ENCODE measurements at places on chromosomes 7 and 10.

DNA sequence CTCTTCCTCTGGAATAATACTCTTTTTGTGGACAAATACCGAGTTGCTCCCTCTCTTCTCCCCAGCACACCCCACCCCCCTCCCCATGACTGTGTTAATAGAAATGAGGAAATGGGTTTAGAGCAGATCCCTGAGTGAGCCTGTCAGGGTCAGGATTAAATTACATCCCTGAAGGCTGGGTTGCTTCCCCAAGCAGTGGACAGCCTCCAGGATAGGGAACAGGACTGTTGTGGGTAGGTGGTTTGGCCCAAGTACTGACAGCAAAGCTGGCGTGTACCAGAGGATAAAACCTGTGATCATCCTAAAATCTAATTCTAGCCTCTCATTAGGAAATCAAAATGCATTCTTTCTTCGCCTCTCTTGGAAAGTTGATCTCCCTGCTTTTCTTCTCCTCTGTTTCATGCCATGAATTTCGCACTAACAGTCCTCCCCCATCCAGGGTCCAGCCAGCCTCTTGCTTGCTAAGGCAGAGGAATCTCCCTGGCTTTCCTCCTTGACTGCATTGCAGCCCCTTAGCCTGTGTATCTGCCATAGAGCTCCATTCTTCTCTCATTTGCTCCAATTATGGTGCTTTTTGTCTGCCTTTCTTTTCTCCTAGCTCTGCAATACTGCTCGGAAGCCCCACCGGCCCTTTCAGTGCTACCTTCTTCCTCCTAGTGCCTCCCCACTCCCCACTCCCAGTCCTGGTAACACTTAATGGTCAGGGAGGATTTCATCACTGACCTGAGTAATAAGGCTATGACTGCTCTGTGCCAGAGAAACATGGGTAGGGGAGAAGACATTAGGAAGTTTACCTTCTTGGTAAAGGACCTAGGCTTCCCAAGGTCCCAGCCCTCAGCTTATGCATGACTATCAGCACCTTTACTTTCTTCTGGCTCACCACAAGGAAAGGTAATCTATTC lies 8.4 kb downstream of the LRRC4 start:
- DNase-seq, result no peak
- peak overlapping the region; percentile 54 for H3K4me3 ChIP-seq
- H3K27me3 ChIP-seq, result no peaks in the 10 kb centered on the region
- peak overlapping the region; percentile 89 for H3K27ac ChIP-seq
- peaks cover 66% of the 10 kb centered on the region for H3K4me1 ChIP-seq
- peaks cover 10% of the 10 kb centered on the region for H3K36me3 ChIP-seq

- DNase-seq, result no peak
- no peak overlapping the region for H3K4me3 ChIP-seq
- H3K36me3 ChIP-seq, result no peaks in the 10 kb centered on the region
- no peaks in the 10 kb centered on the region for H3K4me1 ChIP-seq
Observed at GRCh38 chr10:36624551-36625100, 500.8 kb upstream of the ANKRD30A start.

DNA sequence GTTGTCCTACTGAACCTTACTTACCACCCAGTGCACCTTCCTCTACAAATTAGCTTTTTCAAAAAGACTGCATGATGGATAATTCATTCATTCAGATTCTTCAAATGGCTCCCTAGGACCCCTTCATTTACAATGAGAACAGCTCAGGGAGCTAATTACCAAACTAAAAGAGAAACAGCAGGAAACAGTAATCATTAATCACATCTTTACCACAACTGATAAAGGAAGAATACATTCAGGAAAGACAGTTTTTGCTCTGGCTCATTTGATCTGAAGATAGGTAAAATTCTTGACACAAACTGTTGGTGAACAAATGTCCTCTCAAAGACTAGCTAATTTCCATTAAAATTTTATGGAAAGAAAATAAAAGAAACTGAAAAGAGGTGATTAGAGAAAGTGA lies 1652.7 kb upstream of the LRRTM3 start:
- peaks cover 5% of the 10 kb centered on the region for H3K4me1 ChIP-seq
- H3K4me3 ChIP-seq, result no peak overlapping the region
- no peak for DNase-seq
- no peaks in the 10 kb centered on the region for H3K36me3 ChIP-seq
- no peaks in the 10 kb centered on the region for H3K27me3 ChIP-seq

- peaks cover 2% of the 10 kb centered on the region for H3K27me3 ChIP-seq
- no peak overlapping the region for H3K27ac ChIP-seq
- no peak overlapping the region for H3K4me3 ChIP-seq
- H3K4me1 ChIP-seq, result peaks cover 20% of the 10 kb centered on the region
- DNase-seq, result no peak
- no peaks in the 10 kb centered on the region for H3K36me3 ChIP-seq
Observed at GRCh38 chr7:43737467-43738127, 8.3 kb upstream of the COA1 start.

DNA sequence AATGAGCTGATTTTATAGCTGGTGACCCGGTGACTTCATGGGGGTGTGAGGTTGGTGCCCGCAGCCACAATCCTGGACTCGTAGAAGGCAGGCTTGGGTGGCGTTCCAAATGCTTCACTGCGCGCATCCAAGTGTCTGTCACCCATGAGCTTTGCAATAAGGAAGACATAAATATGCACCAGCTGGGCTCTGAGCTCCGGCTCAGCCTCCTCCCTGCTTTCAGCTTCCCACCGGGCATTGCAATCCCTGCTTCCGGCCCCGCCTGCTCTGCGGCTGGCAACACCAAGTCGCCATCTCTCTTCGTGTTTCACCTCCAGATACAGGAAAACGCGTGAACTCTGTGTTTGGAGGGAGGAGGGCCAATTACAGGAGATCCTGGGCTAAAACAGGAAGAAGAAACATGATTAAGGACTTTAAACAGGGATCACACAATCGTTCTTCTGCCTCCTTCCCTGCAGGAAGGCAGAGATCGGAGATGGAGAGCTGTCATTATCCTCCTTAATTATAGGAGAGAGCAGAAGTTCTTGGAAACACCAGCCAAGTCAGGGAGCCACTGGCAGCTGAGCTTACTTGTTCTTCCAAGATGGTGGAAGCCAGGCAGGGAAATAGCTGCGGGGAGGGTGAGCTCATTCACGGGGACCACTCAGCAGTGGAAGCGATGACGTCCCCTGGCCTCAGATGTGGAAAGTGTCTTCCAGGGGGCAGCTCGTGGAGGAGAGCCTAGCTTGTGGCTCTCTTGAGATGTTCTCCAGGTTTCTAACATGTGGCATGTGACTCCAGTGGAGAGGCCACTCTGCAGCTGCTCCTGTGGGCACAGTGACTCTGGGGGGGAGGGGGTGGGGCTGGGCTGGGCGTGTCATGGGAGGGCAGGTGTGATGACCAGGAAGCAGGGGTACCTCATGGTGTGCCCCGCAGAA lies 134.9 kb downstream of the CAMK1D start:
- no peaks in the 10 kb centered on the region for H3K36me3 ChIP-seq
- H3K27ac ChIP-seq, result peak overlapping the region; percentile 10
- DNase-seq, result no peak

- H3K27ac ChIP-seq, result no peak overlapping the region
- H3K4me3 ChIP-seq, result no peak overlapping the region
Observed at GRCh38 chr7:16926283-16926682, 44.5 kb upstream of the AGR3 start.

DNA sequence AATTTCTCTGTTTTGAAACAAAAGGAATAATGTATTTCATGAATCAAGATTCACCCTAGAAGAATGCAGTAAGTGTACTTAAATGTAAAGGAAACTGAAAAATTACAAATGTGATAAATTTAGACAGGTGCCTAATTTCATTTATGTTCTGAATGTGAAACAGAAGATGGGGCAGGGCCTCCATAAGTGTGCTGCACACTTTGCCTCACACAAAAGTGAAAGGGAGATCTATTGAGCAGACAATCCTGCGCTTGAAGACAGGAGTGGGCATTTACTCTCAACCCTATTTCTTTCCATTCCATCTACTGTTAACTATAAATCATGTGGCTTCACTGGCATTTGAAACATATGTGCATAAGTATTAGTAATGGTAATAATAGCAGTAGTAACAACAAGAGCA lies 36.2 kb downstream of the GNG11 start:
- no peaks in the 10 kb centered on the region for H3K36me3 ChIP-seq
- H3K27ac ChIP-seq, result no peak overlapping the region
- peaks cover 10% of the 10 kb centered on the region for H3K27me3 ChIP-seq
- no peak for DNase-seq

DNA sequence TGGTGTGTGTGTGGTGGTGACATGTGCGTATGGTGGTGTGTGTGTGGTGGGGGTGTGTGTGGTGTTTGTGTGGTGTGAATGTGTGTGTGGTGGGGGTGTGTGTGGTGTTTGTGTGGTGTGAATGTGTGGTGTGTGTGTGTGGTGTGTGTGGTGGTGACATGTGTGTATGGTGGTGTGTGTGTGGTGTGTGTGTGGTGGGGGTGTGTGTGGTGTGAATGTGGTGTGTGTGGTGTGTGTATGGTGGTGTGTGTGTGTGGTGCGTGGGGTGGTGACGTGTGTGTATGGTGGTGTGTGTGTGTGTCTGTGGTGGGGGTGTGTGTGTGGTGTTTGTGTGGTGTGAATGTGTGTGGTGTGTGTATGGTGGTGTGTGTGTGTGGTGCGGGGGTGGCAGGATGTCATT lies 453.1 kb downstream of the DNAJB6 start:
- no peak for DNase-seq
- peaks cover 8% of the 10 kb centered on the region for H3K4me1 ChIP-seq
- no peaks in the 10 kb centered on the region for H3K36me3 ChIP-seq
- no peak overlapping the region for H3K4me3 ChIP-seq

DNA sequence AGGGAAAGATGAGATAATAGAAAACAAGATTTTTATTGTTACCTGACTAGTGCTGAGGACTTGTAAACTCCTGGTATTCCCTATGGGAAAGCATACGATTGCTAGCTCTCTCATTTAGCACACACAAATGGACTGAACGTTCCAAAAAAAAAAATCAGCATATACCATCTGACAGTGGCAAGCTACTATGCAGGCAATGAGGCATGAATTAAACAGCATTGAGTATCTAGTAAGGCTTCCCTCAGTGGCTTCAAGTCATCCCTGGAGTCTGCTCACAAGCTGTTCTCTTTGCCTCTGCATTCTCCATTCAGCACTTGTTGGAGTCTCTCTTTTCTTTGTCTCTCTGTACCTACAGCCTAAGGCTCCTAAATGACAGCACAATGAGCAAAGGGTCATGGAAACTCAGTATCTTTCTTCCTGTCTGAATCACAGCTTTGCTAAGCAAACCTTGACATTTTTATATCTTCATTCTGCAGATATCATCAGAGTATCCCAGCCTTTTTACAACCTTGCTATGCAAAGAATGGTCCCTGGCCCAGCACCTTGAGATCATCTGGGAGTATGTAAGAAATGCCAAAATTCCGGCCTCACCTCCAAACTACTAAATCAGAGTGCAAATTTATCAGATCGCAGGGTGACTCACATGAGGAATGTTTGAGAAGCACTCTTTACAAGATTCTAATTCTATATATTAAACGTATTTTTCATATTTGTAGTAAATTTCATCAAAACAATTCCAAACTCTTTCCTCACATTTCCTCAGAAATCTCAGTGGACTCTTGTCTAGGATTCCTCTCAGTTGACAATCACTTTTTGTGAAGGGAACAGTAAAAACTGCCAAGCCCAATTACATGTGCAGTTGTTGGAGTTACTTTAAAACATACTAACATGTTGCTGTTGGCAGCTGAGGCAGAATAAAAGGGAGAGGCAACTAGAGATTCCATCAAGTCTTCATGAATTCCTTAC lies 10.8 kb upstream of the LIPA start:
- H3K36me3 ChIP-seq, result no peaks in the 10 kb centered on the region
- no peak for DNase-seq
- H3K4me3 ChIP-seq, result no peak overlapping the region
- no peak overlapping the region for H3K27ac ChIP-seq
- peaks cover 10% of the 10 kb centered on the region for H3K27me3 ChIP-seq
- H3K4me1 ChIP-seq, result peaks cover 4% of the 10 kb centered on the region

DNA sequence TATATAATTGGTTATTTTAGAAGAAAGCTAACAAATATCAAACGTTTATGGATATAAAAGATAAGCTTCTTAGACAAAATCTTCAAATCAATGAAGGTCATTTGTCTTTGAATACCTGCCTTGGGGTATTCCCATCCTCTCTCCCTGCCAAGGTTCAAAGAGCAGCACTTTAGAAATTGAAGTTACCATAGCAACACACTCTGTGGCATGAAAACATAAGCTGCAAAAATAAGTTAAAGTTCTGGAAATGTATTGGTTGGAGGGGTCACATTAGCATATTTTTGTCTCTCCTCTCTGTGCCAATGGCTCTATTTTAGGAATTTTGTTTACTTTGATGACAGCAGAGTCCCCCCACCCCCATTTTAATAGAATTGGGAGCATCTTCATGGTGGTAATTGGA lies 12.0 kb downstream of the ECHDC3 start:
- peaks cover 14% of the 10 kb centered on the region for H3K36me3 ChIP-seq
- no peak overlapping the region for H3K27ac ChIP-seq
- no peak for DNase-seq
- H3K27me3 ChIP-seq, result peaks cover 3% of the 10 kb centered on the region
- peaks cover 62% of the 10 kb centered on the region for H3K4me1 ChIP-seq

DNA sequence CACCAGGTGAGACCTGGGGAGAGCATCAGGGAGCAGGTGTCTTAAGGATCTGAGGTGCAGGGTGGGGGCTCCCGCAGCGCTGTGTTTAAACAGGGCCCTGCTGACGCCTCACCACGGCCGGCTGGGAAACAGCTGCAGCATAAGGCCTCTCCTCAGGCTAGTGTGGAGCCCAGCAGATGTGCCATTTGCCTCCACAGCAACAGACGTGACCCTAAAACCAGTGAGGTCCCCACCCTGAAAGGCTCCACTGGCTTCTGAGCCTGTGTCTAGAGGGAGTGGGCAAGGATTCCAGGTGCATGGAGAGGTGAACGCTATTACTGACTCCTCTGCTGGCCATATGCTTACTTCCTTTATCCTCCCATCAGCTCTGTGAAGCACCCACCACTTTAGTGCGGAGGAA lies 47.8 kb downstream of the SYPL1 start:
- DNase-seq, result no peak
- H3K27ac ChIP-seq, result peak overlapping the region; percentile 98
- H3K4me3 ChIP-seq, result peak overlapping the region; percentile 29
- no peaks in the 10 kb centered on the region for H3K27me3 ChIP-seq
- peaks cover 76% of the 10 kb centered on the region for H3K4me1 ChIP-seq
- peaks cover 7% of the 10 kb centered on the region for H3K36me3 ChIP-seq

- no peak for DNase-seq
- H3K4me3 ChIP-seq, result no peak overlapping the region
- no peaks in the 10 kb centered on the region for H3K4me1 ChIP-seq
- peaks cover 9% of the 10 kb centered on the region for H3K27me3 ChIP-seq
Observed at GRCh38 chr7:69301253-69301652, 297.0 kb upstream of the AUTS2 start.

Data from nephron progenitor cell (in vitro differentiated cells).